CD4-positive, alpha-beta T cell (primary cell): ENCODE measurements at places on chromosomes 4 and X. TPM values are rescaled to one million over a fixed set of nuclear protein-coding genes. Genes with fewer than 3 reads are reported as not detected.

Gene PRSS12
- not detected for total RNA-seq

Gene GAGE12H
- not detected for total RNA-seq

Gene ZNF711
- total RNA-seq, result 3.8 TPM

DNA sequence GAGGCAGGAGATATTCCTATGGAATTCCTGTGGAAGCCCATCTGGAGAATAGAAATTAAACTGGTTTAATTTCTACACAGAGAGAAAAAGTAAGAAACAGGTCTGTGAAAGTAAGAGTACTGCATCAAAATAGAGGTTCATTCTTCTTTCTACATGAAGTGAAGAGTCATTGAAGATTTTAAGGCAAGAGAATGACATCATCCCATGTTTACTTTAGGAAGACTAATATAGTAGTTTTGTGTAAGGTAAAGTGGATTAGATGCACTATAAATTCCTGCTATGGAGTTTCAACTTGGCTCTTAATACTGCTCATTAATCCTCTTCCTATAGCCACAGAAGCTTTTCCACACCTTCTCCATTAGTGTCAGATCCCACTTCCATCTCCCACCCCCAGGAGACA, 47.6 kb downstream of the CNGA1 start:
- DNase-seq, result no peak
- H3K4me1 ChIP-seq, result no peaks in the 10 kb centered on the region
- no peaks in the 10 kb centered on the region for H3K36me3 ChIP-seq
- H3K27ac ChIP-seq, result no peak overlapping the region
- no peak overlapping the region for H3K4me3 ChIP-seq
